ENCODE measurements at places on chromosomes 7 and 10. TPM values are rescaled to one million over a fixed set of nuclear protein-coding genes. Genes with fewer than 3 reads are reported as not detected.

The KIAA1217 gene
- total RNA-seq = 66.8 TPM

The LIPA gene
- 75.3 TPM for total RNA-seq

The CPED1 gene
- total RNA-seq = 6.9 TPM

The NUTM2E gene
- total RNA-seq = not detected

The CFAP46 gene
- not detected for total RNA-seq

The AGK gene
- 17.2 TPM for total RNA-seq

The TEX36 gene
- not detected for total RNA-seq

The TBC1D12 gene
- total RNA-seq = 30.6 TPM

The SAMD9L gene
- 6.4 TPM for total RNA-seq

The STEAP4 gene
- total RNA-seq = 16.5 TPM

The OR2A1 gene
- total RNA-seq = not detected

The PRPS1L1 gene
- not detected for total RNA-seq

The MRPS24 gene
- 66.9 TPM for total RNA-seq

The AQP1 gene
- total RNA-seq = 59.9 TPM

The TAF6 gene
- total RNA-seq = 61.8 TPM
